ENCODE measurements at places on chromosomes 4 and X.

DNA sequence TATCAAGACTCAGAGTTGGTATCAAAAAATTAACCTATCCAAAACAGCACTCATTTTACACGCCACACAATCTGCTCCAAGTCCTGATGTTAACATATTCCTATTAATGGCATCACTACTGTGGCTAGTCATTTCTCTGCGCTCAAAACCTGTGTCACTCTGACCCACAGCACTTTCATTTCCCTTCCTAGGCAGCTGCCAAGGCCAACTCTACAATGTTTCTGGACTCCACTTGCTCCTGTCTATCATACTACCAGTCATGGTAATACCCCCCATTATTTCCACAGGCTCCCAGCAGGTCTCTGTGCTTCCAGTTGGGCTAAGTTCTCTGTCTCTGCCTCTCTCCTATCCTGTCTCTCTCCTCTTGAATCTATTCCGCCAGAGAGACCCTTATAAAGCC, 323.6 kb downstream of the NR3C2 start:
- no peak for DNase-seq

DNA sequence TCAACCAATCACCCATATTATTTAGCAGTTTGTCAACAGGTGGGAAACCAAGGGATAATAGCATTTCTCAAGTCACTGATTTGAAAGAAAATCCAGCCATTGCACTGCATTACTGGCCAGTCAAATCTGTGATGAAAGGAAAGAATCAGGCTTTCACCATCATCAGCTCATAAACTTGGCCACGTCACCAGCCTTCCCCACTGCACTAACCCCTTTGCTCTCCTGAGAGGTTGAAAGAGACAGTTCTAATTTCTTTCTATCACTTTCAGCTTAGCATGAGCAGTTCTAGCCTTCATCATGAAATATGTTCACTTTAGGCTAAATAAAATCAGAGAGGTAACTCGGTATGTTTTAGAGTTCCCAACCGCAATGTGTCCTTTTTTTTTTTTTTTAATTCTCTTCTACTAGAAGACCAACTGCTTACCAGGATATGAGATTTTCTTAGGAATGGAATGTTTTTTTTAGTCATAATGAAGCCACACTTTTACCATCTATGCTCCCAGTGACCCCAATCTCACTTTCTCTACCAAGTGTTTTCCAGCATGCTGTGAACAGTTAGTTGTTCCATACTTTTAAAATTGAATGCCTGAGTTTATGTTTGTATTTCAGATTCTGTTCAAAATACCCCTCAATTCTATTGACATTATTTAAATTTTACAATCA, 55.7 kb upstream of the SLC7A11 start:
- DNase-seq = no peak

GRCh38 chrX:63993936-63994335, 208.9 kb upstream of the ARHGEF9 start:
- no peak for DNase-seq

- no peak for DNase-seq
Observed at GRCh38 chrX:123822965-123823364, 36.9 kb upstream of the XIAP start.

- DNase-seq = no peak
Observed at GRCh38 chr4:67500373-67500772, 44.9 kb downstream of the CENPC start.

DNA sequence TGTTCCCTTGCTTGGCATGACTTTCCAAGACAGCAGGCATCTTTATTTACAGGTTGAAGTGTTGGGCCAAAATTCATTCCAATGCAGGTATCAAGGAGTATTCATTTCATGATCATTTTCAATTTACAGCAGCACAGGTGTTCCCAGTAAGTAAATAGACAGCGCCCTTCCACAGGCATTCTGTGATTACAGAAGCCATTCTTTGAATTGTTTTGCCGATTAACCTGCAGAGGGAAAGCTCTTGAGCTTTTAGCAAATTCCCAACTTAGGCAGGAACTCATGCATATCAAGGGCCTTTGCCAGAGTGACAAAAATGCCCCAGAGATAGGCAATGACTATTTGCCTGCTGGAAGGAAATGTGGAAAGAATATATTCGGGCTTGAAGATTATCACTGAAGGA, 6.8 kb downstream of the TXK start:
- no peak for DNase-seq

DNA sequence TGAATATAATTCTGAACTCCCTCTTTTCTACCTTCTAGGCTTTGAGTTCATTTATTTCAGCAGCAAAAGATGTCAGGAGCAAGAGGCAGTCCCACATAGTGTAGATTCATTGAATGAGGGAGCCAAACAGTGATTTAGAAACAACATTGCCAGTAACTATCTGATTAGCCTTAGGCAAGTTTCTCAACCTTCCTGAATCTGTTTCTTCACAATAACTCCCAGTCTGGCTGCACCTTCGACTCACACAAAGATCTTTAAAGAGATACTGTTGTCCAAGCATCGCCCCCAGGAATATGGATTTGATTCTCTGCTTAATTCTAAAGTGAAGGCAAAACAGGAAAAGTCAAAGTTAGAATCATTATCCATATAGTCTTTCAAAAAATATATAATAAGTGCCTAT, 1026.2 kb downstream of the DMD start:
- DNase-seq = no peak

- no peak for DNase-seq
Observed at GRCh38 chr4:2079006-2079405, 19.9 kb downstream of the NAT8L start.

DNA sequence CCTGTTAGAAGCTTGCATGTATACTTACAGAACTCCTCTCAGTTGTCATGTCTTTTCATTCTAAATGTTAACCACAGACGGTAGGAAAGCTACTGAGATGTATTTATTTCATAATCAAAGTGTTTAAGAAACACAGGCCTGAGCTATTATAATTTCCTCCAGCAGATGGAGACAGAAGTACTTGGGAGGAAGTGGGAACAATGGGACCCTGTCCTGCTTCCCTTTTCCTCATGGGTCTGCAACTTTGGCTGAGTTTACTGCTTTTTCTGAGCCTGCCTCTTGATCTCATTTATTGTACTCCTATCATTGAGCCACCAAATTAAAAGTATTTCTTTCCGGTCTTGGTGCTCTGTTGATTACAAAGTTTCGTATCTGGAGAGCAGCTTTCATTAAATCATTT, 67.7 kb upstream of the SPANXN2 start:
- no peak for DNase-seq

Measured in effector memory CD4-positive, alpha-beta T cell (primary cell).